ENCODE measurements at places on chromosomes 12 and 14.

GRCh38 chr12:93536766-93537488 lies 35.5 kb upstream of the SOCS2 start:
- DNase-seq = no peak

- DNase-seq = no peak
Observed at GRCh38 chr12:102407776-102408486, 72.4 kb downstream of the IGF1 start.

DNA sequence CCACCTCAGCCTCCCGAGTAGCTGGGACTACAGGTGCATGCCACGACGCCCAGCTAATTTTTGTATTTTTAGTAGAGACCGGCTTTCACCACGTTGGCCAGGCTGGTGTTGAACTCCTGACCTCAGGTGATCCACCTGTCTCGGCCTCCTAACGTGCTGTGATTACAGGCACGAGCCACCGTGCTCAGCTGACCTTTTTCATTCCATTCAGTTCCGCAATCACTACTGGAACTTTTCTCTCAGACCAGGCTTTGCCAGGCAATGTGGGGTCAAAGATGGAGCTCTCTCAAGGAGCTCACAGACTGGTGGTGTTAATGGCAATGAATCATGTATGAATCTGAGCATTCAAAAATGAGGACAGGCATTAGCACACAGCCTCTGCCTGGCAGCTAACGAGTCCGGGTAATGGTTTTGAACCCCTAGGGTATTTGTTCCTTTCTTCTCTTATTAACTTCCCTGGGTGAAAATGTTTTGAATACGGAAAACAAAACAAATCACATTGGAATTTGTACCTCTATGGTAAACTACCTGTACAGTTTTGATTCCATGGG lies 9.4 kb upstream of the TCHP start:
- DNase-seq = no peak

GRCh38 chr14:68696721-68697495 lies 96.0 kb downstream of the ZFP36L1 start:
- DNase-seq = no peak

GRCh38 chr14:60250257-60251035 lies 1.4 kb downstream of the PPM1A start:
- no peak for DNase-seq

- no peak for DNase-seq
Observed at GRCh38 chr14:94486883-94487282, 10.9 kb upstream of the SERPINA9 start.

- no peak for DNase-seq
Observed at GRCh38 chr12:91986084-91986483, 159.6 kb downstream of the BTG1 start.

Measured in stimulated activated CD4-positive, alpha-beta T cell treated with anti-CD3 and anti-CD28 coated beads, Interleukin-1b, Interleukin-23, amount 100 ng/mL, for 1 hour (primary cell).